Pancreas (tissue), 10 donors: ENCODE measurements at places on chromosomes 7 and 10. TPM values are rescaled to one million over a fixed set of nuclear protein-coding genes. Genes with fewer than 3 reads are reported as not detected.
A peak's percentile ranks its signal among the peaks of the same experiment; 100 is the strongest.

GRCh38 chr7:47293884-47294555 lies 287.9 kb downstream of the TNS3 start:
- no peak for DNase-seq

DNA sequence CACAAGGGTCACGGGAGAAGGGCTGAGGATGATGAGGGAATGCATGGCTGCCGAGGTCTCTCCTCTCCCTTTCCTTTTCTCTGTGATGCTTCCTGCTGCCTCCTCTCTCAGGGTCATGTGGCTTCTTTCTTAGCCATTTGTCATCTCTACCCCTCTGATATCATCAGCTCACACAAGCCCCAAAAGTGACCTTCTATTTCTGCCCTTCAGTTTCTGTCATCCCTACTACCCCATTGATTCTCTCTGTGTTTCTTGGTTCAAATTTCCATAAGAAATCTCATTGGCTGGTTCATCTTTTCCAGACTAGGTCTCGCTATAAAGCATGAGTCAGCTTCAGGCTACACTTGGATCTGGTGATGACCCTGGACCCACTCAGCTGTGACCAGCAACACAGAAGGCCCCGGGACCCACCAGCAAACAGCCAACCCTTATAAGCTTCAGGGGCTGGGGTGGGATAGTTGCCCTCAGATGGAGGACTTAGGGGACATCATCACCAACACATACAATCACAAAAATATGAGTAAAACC lies 284.3 kb downstream of the SKAP2 start:
- no peak for DNase-seq

- no peak for DNase-seq
Measured at GRCh38 chr7:91299952-91300775, 35.9 kb downstream of the FZD1 start.

DNA sequence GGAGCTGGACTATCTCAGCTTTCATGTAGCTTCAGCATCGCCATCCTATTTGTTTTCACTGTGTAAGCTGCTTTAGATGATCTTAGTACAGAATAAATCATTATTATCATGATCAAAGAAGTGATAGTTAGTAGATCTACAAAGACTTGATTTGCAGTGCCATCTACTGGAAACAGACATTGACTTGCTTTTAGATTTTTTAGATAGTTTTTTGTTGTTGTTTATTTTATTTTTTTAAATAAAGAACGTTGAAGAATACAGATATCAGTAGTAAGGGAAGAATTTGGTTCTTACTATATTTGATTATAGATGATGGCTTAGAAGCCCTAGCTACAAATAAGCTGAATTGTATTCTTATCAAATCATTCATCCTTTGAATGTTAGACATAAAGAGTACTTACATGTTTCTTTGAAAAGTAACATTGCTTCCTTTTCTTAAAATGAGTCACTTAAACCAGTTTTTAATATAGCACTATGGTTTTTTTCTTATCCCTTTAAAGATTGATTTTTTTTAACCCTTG lies 6.3 kb upstream of the SFMBT2 start:
- no peak for DNase-seq

DNA sequence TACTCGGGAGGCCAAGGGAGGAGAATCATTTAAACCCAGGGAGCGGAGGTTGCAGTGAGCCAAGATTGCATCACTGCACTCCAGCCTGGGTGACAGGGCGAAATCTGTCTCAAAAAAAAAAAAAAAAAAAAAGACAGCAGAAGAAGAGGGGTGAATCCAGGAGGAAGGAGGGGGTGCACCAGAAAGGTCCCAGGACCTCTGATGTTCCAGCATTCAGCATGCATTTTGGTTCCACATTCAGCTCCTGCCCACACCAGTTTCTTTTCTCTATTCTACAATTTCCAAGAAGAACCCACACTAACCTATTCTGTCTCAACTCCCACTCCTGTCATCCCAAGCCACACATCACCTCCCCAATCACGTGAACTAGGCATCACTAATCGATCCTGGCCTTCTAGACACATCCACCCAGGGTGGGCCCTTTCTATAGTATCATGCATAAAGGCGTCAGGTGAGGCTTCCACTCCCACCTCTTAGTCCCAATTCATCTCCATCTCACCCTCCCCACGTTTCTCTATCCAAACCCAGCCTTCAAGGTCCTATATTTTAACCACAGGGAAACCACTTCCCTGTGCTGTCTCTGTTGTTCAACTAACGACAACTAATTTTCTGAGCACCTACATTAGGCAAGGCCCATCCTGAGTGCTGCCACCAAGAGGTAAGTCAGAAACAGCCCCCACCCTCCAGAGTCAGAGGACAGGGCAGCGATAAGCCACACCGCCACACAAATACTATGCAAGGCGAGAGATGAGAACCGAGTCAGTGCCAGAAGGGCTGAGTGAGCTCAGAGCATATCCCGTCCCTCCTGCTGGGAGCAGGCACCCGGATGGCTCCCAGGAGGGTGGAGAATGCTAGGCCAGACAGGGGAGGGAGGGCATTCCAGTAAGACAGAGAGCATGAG lies 2.2 kb downstream of the ANXA11 start:
- DNase-seq, result no peak

- DNase-seq, result no peak
Measured at GRCh38 chr10:90373911-90374310, 483.9 kb downstream of the HTR7 start.

DNA sequence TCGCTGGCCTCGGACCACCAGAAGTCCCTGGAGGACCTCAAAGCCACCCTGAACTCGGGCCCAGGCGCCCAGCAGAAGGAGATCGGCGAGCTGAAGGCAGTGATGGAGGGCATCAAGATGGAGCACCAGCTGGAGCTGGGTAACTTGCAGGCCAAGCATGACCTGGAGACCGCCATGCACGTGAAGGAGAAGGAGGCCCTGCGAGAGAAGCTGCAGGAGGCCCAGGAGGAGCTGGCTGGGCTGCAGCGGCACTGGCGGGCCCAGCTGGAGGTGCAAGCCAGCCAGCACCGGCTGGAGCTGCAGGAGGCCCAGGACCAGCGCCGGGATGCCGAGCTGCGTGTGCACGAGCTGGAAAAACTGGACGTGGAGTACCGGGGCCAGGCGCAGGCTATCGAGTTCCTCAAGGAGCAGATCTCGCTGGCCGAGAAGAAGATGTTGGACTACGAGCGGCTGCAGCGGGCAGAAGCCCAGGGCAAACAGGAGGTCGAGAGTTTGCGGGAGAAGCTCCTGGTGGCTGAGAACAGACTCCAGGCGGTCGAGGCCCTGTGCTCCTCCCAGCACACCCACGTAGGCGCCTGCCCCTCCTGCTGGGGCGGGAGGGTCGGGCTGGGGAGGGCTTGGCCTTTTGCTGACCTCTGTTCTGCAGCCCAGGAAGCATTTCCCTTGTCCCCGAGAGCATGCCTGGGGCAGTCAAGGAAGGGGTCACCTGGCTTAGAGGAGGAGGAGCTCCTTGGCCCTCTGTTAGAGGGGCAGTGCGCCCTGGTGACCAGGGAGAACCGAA lies 77.3 kb upstream of the GTF2IRD1 start:
- DNase-seq, result no peak

GRCh38 chr10:132487241-132488135 lies 50.1 kb upstream of the INPP5A start:
- DNase-seq, result no peak

DNA sequence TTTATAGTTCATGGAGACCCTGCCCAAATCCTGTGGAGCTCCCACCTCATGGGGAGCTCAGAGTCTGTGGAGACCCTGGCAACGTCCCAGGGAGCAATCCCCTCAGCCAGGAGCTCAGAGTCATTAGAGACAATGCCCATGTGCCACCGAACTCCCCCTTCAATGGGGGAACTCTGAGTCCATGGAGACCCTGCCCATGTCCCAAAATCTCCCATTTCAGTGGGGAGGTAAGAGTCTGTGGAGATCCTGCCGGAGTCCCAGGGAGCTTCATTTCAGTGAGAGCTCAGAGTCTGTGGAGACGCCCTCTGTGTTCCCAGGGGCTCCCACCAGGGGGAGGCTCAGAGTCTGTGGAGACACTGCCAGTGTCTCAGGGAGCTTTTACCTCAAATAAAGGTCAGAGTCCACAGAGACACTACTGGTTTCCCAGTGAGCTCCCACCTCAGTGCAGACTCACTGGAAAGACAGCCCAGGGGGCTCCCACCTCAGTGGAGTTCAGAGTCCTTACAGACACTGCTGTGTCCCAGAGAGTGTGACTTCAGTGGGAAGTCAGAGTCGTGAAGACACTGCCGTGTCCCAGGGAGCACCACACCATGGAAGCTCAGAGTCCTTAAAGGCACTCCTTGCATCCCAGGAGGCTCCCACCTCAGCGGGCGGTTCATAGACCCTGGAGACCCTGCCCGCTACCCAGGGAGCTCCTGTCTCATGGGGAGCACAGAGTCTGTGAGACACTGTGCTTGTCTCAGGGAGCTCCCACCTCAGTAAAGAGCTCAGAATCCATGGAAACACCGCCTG lies 5.0 kb downstream of the MYO1G start:
- DNase-seq, result peak; percentile 49

GRCh38 chr7:55121249-55121648 lies 102.4 kb downstream of the EGFR start:
- DNase-seq, result no peak

DNA sequence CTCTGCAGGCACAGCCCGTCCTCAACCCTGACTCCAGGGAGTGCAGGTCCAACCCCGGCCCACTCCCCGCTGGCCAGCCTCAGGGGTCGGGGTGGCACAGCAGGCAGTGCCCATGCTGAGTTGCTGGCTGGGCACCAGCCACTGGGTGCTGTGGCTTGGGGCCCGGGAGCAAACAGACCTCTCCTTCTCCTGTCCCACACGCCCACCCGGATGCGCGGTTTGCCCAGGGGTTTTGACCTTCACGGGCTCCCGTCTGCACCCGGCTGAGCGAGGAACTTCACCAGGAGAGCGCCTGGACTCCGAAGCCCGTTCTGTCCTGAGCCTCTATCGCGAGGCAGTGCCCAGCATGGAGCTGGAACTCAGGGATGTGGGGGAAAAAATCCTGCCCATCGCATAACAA lies 2.6 kb upstream of the GRIFIN start:
- no peak for DNase-seq

DNA sequence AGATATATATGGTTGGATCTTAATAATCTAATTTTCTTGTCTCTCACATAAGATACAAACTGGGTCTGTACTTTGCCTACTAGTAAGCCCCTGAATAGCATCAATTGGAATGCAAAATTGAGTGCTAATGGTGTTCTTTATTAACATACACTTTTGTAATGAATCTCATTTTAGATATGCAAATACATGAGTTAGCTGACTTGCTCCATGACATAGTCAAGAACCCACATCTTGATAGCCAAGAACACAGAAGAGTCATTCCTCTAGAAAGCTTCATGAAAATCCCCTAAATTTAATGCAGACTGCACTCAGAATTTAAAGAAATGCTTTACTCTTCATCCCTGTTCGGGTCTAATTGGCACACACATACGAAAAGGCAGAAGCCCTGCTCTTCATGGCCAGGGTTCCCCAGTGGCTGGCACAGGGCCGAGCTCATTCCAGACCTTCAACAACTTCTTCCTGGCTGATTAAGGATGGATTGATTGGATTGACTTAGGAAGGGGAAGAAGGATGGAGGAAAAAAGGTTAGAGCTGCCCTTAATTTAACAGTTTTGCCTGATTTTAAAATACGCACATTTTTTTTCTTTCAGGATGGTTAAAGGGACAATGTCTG lies 431.1 kb upstream of the KLF6 start:
- DNase-seq, result no peak

DNA sequence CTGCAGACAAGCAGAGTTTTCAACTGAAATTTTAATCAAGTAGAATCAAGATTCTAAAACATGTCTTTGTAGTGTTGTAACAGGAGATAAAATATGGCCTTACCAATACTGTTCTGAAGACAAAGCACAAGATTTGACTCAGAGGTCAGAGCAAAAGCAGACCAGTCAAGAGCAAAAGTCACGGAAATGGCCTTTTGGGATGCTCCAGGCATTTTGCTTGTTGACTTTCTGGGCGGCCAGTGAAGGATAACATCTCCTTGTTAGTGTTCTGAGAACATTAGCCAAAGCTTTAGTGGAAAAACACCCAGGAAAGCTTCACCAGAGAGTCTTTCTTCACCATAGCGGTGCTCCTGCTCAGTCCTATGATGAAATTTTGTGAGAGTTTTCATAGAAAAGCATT lies 590.6 kb downstream of the ARL4A start:
- no peak for DNase-seq

- DNase-seq, result no peak
Measured at GRCh38 chr7:126398851-126399529, 853.8 kb downstream of the GRM8 start.

- DNase-seq, result no peak
Measured at GRCh38 chr7:49763791-49764190, 9.6 kb upstream of the VWC2 start.

DNA sequence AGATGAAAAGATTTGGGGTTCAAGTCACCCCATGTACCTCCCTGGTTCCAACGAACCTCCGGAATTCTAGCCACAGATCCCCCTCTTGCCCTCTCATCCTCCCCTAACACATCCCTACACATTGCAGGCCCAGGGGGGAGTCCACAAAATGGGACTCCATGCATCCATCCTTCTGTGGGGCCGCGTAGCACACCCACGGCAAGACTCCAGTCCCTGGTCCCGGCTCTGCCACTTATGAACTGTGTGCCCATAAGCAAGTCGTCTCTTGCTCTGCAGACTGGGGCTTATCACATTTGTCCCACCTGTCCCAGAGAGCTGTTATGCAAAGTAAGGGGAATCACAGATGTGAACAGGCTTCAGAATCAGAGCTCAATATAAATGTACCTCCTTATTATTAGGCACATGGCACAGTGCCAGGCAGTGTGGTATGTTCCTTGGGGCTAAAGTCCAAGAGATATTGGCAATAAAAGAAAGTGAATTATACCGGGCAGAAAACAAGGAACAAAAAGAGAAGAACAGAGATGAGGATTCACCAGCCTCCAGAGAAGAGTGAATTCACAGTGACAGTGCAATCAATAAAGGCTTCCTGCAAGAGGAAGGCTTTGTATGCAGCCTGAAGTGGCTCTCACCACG lies 73.9 kb downstream of the KCNMA1 start:
- no peak for DNase-seq

Gene DGKB
- polyA plus RNA-seq, result 0.92 TPM

Gene AASS
- 13.3 TPM for polyA plus RNA-seq

Gene HOGA1
- 15.9 TPM for polyA plus RNA-seq

Gene PRLHR
- polyA plus RNA-seq, result 0.80 TPM

Gene SPDYE2
- polyA plus RNA-seq, result 0.34 TPM

Gene GTF2IRD1
- polyA plus RNA-seq, result 15.9 TPM

Gene MRPS33
- polyA plus RNA-seq, result 44.9 TPM

Gene NXPH1
- not detected for polyA plus RNA-seq

Gene AEBP1
- 19.9 TPM for polyA plus RNA-seq

Gene ZYX
- polyA plus RNA-seq, result 57.6 TPM

Gene RET
- polyA plus RNA-seq, result 0.87 TPM

Gene PFKFB3
- 11.8 TPM for polyA plus RNA-seq

Gene STEAP2
- 2.3 TPM for polyA plus RNA-seq
